Lung (tissue), 17 donors: ENCODE measurements at places on chromosomes 3 and 15. TPM values are rescaled to one million over a fixed set of nuclear protein-coding genes. Genes with fewer than 3 reads are reported as not detected.

The ANKUB1 gene
- total RNA-seq = 6.7 TPM

The SHISA5 gene
- 70.5 TPM for total RNA-seq

The CD96 gene
- total RNA-seq = 3.0 TPM

The SLMAP gene
- total RNA-seq = 118 TPM

The GALNT15 gene
- 2.8 TPM for total RNA-seq

The ROBO2 gene
- total RNA-seq = 6.0 TPM

The COL7A1 gene
- 8.9 TPM for total RNA-seq

The FBXL22 gene
- total RNA-seq = 2.2 TPM

The LRRC49 gene
- 24.3 TPM for total RNA-seq

The DUOX1 gene
- 61.7 TPM for total RNA-seq

GRCh38 chr15:95561463-95561862 lies 769.0 kb upstream of the NR2F2 start:
- no peaks in the 10 kb centered on the region for H3K4me1 ChIP-seq
- no peaks in the 10 kb centered on the region for H3K27me3 ChIP-seq
- DNase-seq = no peak
- H3K36me3 ChIP-seq = no peaks in the 10 kb centered on the region

DNA sequence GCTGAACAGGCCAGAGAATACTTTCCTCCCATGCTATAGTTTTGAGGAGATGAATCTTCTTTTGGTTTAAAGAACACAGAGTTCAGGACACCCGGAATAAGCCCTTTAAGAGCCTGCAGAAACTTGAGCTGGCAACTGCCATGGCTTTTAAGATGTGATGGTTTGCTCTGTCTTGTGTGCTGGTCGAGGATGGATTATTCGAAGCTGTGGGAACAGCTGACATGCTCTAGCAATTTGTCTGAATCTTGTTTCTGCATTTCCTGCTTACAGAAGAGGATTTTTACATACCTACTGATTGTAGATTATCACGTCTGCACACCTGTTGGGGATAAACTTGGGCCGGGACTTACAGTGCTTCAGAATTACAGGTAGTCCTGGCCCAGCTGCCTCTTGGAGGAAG lies 396.9 kb downstream of the LRTM1 start:
- no peak overlapping the region for H3K4me3 ChIP-seq
- no peak overlapping the region for H3K27ac ChIP-seq
- no peaks in the 10 kb centered on the region for H3K4me1 ChIP-seq
- no peak for DNase-seq

GRCh38 chr3:52742418-52743041 lies 28.2 kb downstream of the NEK4 start:
- no peak overlapping the region for H3K4me3 ChIP-seq
- no peaks in the 10 kb centered on the region for H3K27me3 ChIP-seq
- no peaks in the 10 kb centered on the region for H3K4me1 ChIP-seq
- H3K36me3 ChIP-seq = peaks cover 29% of the 10 kb centered on the region

GRCh38 chr3:51394541-51394940 lies 3.5 kb downstream of the RBM15B start:
- no peaks in the 10 kb centered on the region for H3K27me3 ChIP-seq
- H3K36me3 ChIP-seq = peaks cover 3% of the 10 kb centered on the region
- H3K4me3 ChIP-seq = no peak overlapping the region
- no peaks in the 10 kb centered on the region for H3K4me1 ChIP-seq
- DNase-seq = no peak
- no peak overlapping the region for H3K27ac ChIP-seq

DNA sequence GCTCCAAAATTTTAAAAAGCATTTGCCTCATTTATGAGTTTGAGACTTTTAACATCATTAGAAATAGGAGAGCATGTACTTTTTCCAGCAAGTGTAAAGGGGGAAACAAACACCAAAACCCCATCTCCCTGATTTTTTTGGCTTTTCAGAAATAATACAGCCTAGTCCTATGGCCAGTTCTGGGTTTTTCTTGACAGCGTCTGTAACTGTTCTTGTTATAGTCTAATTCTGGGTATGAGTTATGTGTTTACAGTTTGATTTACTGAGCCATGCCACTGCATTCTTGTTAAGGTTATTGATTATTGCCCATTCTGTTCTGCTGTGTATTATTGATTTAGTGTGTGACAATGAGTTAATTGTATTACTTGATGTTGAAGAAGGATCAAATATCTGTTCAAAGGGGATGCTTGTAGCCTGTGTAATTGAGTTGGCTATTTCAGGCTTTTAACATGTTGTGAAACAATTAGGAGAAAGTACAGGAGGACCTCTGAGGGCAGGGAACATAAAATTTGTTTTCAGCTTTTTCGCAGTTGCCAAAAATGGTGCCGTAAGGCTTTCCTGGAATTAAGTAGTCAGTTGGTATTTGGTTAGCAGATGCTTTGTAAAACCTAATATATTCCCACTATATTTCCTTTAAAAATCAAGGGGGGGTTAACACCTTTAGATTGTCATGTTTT lies 46.1 kb downstream of the MBNL1 start:
- peaks cover 1% of the 10 kb centered on the region for H3K4me1 ChIP-seq
- no peak overlapping the region for H3K4me3 ChIP-seq
- no peaks in the 10 kb centered on the region for H3K27me3 ChIP-seq
- H3K27ac ChIP-seq = no peak overlapping the region

- DNase-seq = no peak
- peaks cover 3% of the 10 kb centered on the region for H3K4me1 ChIP-seq
- no peaks in the 10 kb centered on the region for H3K36me3 ChIP-seq
These were observed 27.8 kb upstream of the RASA2 start for GRCh38 chr3:141459008-141459407.

GRCh38 chr3:71050538-71051258 lies 532.8 kb downstream of the FOXP1 start:
- H3K4me1 ChIP-seq = peaks cover 28% of the 10 kb centered on the region
- no peaks in the 10 kb centered on the region for H3K27me3 ChIP-seq
- no peak overlapping the region for H3K4me3 ChIP-seq
- peak; percentile 93 for DNase-seq

DNA sequence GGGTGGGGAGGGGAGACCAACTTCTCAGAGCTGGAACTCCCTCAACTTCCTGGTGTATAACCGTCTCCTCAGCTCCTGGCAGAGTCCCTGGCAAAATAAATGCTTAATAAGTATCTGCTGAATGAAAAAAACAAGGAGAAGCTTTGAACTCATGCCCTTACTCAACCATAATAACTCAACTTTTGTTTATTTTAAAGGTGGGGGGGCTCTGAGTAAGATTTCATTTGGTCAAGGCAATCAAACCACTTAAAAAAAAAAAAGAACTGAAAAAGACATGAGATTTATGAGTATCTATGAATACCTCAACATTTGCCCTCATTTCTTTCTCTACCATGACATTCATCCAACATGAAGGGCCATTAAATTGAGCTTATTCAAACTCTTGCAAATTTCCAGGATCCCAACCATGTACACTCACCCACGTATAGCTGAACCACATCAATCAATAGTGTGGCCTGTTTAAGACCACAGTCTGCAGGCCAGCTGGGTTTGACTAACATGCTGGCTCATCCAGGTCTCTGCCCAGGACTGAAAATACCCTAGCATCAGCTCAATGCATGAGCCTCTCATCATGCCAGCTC lies 157.9 kb downstream of the FOXP1 start:
- no peak for DNase-seq
- no peak overlapping the region for H3K27ac ChIP-seq
- no peaks in the 10 kb centered on the region for H3K36me3 ChIP-seq
- H3K4me1 ChIP-seq = peaks cover 12% of the 10 kb centered on the region
- H3K4me3 ChIP-seq = no peak overlapping the region
- H3K27me3 ChIP-seq = no peaks in the 10 kb centered on the region

- no peak overlapping the region for H3K4me3 ChIP-seq
- DNase-seq = no peak
- H3K27ac ChIP-seq = no peak overlapping the region
- H3K27me3 ChIP-seq = peaks cover 2% of the 10 kb centered on the region
- H3K36me3 ChIP-seq = no peaks in the 10 kb centered on the region
These were observed 8.5 kb downstream of the PLCH1 start for GRCh38 chr3:155736381-155736780.

DNA sequence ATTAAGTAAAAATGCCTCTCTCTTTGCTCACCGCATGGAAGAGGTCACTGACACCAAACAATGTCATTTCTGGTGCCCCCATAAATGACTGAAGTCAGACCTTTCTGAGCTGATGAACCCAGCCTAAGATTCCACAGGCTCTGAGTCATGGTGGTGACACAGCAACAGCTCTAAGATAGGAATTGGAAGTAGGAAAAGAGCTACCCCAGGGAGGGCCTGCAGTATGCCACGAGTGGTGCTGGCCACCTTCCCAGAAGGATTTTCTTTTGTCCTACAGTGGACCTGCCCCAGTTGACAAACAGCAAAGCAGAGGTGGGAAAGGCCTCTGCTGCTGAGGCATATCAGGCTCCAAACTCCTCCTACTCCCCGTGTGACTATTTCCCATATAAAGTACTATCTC lies 208.1 kb downstream of the MINAR1 start:
- H3K27ac ChIP-seq = no peak overlapping the region
- DNase-seq = no peak
- H3K4me3 ChIP-seq = no peak overlapping the region
- no peaks in the 10 kb centered on the region for H3K4me1 ChIP-seq

DNA sequence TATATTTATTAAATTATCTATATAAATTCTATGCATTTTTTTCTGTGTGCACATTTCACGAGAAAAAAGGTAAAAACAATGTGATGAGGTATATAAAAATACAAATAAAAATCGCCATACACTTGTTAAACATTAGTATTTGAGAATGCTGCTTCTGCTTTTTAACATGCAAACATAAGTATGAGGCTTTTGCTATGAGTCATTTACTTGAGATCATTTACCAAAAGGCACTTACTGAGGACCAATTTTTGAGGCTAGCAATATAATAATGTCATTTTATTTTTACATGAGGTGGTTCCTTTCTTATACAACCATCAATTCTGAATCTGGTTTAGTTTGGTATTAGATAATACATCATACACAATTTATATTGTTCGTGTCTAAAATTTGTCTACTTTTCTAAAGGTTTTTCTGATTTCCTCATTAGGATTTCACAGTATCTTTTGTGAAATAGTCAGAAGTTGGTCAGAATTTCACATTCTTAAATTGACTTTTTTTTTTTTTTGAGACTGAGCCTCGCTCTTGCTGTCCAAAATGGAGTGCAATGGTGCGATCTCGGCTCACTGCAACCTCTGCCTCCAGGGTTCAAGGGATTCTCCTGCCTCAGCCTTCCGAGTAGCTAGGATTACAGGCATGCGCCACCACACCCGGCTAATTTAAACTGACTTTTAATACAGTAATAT lies 25.6 kb downstream of the DCUN1D1 start:
- peaks cover 2% of the 10 kb centered on the region for H3K36me3 ChIP-seq
- H3K27me3 ChIP-seq = no peaks in the 10 kb centered on the region
- DNase-seq = no peak
- H3K4me3 ChIP-seq = no peak overlapping the region

DNA sequence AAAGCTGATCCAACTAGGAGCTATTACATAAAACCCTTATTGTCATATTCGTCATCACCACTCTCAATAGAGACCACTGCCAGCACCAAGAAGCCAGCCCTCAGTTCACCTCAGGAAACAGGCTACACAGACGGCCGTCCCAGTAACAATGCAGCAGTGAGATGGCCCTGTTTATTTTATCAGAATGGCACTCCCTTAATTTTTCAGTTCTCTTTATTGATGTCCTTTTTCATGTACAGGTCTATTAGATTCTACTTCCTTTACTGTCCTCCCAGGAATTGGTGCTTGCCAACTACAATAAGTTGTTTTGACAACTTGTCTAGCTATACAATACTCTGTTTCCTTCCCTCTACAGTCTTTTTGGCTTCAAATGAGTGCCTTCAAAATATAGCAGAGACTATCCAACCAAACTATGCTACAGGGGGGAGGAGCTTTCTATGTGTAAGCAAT lies 272.5 kb downstream of the ZBTB20 start:
- H3K27me3 ChIP-seq = no peaks in the 10 kb centered on the region
- H3K4me1 ChIP-seq = no peaks in the 10 kb centered on the region
- H3K27ac ChIP-seq = peak overlapping the region; percentile 29
- no peak overlapping the region for H3K4me3 ChIP-seq
- H3K36me3 ChIP-seq = no peaks in the 10 kb centered on the region

DNA sequence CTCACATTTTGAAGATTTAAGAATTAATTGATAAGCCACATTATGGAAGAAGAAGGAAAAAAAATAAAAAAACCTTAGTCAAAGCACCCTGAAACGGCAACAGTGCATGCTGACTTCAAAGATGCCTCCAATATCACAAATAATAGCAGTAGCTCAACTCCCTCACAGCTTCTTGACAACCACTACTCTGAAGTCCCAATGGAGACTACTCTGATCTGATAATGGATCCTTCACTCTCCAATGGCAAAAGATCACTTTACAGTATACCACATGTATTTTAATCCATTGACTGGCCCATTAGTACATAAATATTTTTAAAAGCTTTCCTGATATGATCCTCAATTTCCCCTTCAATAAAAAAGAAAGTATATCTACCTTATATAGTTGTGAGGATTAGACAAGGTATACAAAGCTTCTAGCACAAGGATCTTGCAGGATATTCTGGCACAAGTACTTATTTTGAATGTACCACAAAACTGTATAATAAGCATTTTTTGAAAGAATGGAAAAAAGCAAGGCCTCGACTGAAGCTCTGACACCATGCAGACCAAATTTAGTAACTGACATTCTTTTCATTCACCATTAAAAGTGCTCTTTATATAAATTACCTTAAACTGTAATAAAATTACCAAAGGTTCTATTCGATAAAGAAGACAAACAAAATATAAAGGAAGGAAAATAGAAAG lies 91.9 kb downstream of the PEAK1 start:
- no peaks in the 10 kb centered on the region for H3K27me3 ChIP-seq
- no peak for DNase-seq
- no peaks in the 10 kb centered on the region for H3K36me3 ChIP-seq

GRCh38 chr15:78216276-78217104 lies 17.9 kb downstream of the ACSBG1 start:
- H3K36me3 ChIP-seq = no peaks in the 10 kb centered on the region
- no peak overlapping the region for H3K4me3 ChIP-seq
- H3K27me3 ChIP-seq = no peaks in the 10 kb centered on the region

DNA sequence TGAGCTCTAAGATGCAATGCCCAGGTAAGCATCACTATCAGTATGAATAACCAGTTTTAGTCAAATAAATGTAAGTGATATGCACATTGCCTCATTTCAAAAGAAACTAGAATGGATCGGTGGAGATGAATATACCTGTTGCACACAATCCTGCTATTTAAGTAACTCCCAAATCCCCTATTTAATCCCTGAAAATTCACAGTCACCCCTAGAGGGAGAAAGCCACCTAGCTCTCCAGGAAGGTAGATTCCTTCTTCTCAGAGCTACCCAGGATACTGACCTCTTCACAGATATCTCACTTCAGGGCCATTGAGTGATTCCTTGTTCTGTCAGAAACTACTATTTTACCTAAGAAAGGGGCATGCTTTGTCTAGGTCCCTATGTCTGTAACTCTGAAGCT lies 11.7 kb downstream of the LSAMP start:
- no peaks in the 10 kb centered on the region for H3K36me3 ChIP-seq
- no peak overlapping the region for H3K4me3 ChIP-seq
- no peak overlapping the region for H3K27ac ChIP-seq

DNA sequence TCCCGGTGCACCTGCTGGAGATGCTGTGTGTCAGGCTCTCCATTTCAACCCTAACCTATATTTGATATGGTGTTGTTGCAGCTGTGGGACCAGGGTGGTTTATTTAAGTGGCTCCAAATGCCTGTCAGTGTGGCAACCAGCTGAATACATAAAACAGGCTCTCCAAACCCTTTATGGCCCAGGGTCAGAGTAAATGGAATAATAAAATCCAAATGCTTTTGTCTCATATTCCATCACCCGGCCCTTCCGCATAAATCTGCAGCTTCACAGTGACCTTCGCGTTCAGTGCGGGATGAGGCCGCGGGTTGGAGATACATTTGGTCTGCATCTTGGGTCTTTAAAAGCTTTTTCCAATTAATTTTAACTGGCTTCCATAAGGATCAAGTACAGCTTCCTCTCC lies 382.1 kb upstream of the NR2F2 start:
- H3K4me1 ChIP-seq = no peaks in the 10 kb centered on the region
- no peak for DNase-seq
- H3K27me3 ChIP-seq = no peaks in the 10 kb centered on the region
- no peak overlapping the region for H3K27ac ChIP-seq
- no peak overlapping the region for H3K4me3 ChIP-seq
